Muscle of leg (tissue), 16 donors: ENCODE measurements at places on chromosomes 3 and 15. TPM values are rescaled to one million over a fixed set of nuclear protein-coding genes. Genes with fewer than 3 reads are reported as not detected.
A peak's percentile ranks its signal among the peaks of the same experiment; 100 is the strongest.

OR5K2 gene
- not detected for total RNA-seq

CAPN7 gene
- 23.8 TPM for total RNA-seq

TGM4 gene
- not detected for total RNA-seq

MRPS22 gene
- 64.7 TPM for total RNA-seq

GRCh38 chr3:11739123-11739522, 95.4 kb upstream of the VGLL4 start:
- H3K4me1 ChIP-seq = peaks cover 3% of the 10 kb centered on the region
- no peaks in the 10 kb centered on the region for H3K36me3 ChIP-seq
- H3K27me3 ChIP-seq = peaks cover 2% of the 10 kb centered on the region

GRCh38 chr3:159764490-159765029, 224.1 kb upstream of the IL12A start:
- no peaks in the 10 kb centered on the region for H3K36me3 ChIP-seq
- peaks cover 26% of the 10 kb centered on the region for H3K4me1 ChIP-seq
- DNase-seq = no peak
- peak overlapping the region; percentile 94 for H3K27ac ChIP-seq

GRCh38 chr3:145448436-145448835, 712.5 kb downstream of the PLOD2 start:
- no peaks in the 10 kb centered on the region for H3K27me3 ChIP-seq
- H3K27ac ChIP-seq = no peak overlapping the region
- H3K36me3 ChIP-seq = no peaks in the 10 kb centered on the region
- H3K4me3 ChIP-seq = no peak overlapping the region
- DNase-seq = no peak

DNA sequence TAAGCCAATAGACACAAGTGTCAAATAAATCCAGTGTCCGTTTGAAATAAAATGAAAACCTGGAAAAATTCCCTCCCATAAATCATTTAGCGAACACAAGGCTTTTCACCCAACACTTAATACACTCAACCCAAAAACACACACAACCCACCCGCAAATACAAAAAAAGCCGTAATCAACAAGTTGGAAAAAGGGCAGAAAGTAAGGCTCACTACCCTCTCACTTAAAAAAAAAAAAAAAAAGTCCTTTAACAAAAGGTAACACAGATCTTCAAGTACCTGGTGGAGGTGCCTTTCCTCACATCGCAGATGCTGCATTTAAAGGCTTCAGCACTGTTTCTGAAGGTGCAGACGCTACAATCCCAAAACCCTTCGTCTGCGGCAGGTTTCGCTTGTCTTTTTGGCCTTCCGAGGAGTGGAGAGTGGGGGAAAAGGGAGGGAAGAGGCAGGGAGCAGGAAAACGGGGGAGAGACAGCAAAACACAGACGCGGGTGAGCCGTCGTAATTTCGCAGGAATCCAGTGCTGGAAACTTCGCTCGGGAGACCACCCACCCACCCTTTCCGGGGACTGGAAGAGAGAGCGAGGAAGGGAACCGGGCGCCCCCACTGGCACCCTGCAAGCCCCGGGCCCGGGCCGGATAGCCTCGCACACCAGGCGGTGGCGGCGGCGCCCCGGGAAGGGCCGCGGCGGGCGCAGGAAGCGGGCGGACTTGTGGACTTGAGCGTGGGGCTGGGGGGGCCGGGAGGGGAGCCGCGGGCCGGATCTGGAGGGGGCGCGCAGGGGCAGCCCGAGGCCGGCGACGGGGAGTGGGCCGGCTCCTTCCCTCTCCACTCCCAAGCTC, 401.8 kb downstream of the SHQ1 start:
- peak within 1 kb of the TSS; percentile 87 for H3K27ac ChIP-seq
- H3K4me1 ChIP-seq = peaks cover 5% of the 10 kb centered on the region
- H3K4me3 ChIP-seq = peak within 1 kb of the TSS; percentile 72
- no peaks in the 10 kb centered on the region for H3K36me3 ChIP-seq
- H3K27me3 ChIP-seq = peaks cover 7% of the 10 kb centered on the region
- no peak for DNase-seq

- H3K27ac ChIP-seq = peak overlapping the region; percentile 74
- no peaks in the 10 kb centered on the region for H3K27me3 ChIP-seq
- no peak for DNase-seq
These were observed 43.0 kb upstream of the SPATA12 start for GRCh38 chr3:57017459-57017845.
